ENCODE measurements at places on chromosomes 3 and 15. TPM values are rescaled to one million over a fixed set of nuclear protein-coding genes. Genes with fewer than 3 reads are reported as not detected.

WNT7A gene
- not detected for polyA plus RNA-seq

MRAS gene
- 48.1 TPM for polyA plus RNA-seq

SSUH2 gene
- 0.10 TPM for polyA plus RNA-seq

PFKFB4 gene
- 14.8 TPM for polyA plus RNA-seq

GXYLT2 gene
- polyA plus RNA-seq: 4.8 TPM

SLC22A14 gene
- polyA plus RNA-seq: 0.10 TPM

ASB14 gene
- polyA plus RNA-seq: not detected

ECE2 gene
- polyA plus RNA-seq: not detected

IL16 gene
- 0.24 TPM for polyA plus RNA-seq

TRIM71 gene
- not detected for polyA plus RNA-seq

GRCh38 chr3:160919942-160920341, 163.9 kb downstream of the PPM1L start:
- no peak for DNase-seq

GRCh38 chr15:46343196-46343935, 708.5 kb downstream of the SQOR start:
- DNase-seq: no peak

GRCh38 chr3:56339244-56339643, 129.0 kb downstream of the ERC2 start:
- no peak for DNase-seq

- peak; percentile 40 for DNase-seq
Observed at GRCh38 chr15:38905632-38906031, 341.0 kb upstream of the RASGRP1 start.

DNA sequence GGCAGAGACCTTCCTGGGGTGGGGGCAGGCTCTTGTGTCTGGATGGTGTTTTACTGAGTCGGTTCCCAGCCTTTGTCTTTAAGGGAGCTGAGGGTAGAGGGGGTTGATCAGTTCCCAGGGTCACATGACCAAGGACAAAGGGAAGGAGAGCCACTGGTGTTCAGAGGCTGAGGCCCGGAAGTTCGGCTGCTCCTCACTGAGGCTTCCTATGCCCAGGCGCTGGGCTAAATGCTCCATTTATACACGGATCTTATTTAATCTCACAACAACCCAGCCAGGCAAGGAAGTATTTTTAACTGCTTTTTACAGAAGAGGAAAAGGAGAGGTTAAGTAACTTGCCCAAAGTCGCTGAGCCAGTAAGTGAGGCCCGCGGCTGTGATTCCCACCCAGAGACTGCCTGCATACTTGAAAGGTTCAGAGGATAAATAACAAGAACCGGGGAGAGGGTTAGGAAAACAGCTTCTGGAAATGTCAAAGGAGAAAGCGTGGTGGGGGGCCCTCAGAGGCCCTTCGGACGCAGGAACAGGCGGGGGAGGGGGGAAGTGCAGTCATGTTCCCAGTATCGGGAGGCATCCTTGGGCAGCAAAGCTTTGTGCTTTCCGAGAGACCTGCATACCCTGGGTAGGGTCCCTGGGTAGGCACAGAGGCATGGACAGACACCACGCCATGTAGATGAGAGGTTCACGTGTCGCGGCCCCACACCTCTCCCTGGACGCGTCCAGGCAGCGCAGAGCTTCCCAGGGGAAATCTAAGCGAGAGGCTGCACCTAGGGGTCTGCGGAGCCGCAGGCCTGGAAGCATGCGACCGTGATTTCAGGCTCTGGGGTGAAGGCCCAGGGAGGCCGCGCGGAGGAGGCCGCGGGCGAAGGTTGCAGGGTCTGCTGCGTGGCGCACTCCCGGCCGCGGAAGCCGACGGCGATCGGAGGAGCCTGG, 21.3 kb downstream of the EPHB3 start:
- no peak for DNase-seq

GRCh38 chr3:172752651-172753050, 2.1 kb downstream of the ECT2 start:
- no peak for DNase-seq

DNA sequence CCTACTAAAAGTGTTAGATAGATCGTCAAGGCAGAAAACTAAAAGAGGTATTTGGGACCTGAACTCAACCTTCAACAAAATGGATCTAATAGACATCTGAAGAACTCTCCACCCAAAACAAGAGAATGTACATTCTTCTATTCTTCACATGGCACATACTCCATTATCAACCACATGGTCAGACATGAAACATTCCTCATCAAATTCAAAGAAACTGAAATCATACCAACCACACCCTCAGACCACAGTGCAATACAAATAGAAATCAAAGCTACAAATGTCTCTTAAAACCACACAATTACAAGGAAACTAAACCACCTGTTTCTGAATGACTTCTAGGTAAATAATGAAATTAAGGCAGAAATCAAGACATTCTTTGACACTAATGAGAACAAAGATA, 984.1 kb upstream of the GBE1 start:
- DNase-seq: no peak

- no peak for DNase-seq
Observed at GRCh38 chr15:30917675-30918074, 14.0 kb downstream of the FAN1 start.

GRCh38 chr3:7280318-7280717, 419.4 kb downstream of the GRM7 start:
- DNase-seq: no peak

GRCh38 chr3:183214277-183214612, 38.8 kb upstream of the B3GNT5 start:
- DNase-seq: no peak

DNA sequence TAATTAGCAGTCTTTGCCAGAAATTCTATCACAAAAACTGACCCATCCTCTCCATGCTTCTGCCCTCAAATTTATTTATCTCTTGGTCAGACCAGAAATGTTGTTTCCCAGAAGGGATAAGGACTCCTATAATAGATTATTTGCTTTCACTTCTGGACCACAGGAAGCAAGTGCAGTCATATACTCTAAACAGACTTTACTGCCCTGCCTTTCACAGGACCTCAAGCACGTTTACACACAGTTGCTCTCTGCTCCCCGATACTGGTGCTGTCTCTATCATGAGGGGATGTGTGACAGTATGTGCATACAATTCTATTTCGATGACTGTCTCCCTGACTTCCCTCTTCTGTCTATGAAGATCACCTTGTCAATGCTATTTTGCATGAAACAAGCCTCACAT, 205.5 kb upstream of the TGFBR2 start:
- DNase-seq: peak; percentile 36

- no peak for DNase-seq
Observed at GRCh38 chr3:108022256-108023150, 68.3 kb downstream of the CD47 start.

GRCh38 chr3:152058856-152059255, 185.4 kb downstream of the SUCNR1 start:
- peak; percentile 45 for DNase-seq

GRCh38 chr3:14780927-14781507, 37.7 kb upstream of the FGD5 start:
- DNase-seq: peak; percentile 30

GRCh38 chr15:51617886-51618285, 4.7 kb downstream of the DMXL2 start:
- no peak for DNase-seq

DNA sequence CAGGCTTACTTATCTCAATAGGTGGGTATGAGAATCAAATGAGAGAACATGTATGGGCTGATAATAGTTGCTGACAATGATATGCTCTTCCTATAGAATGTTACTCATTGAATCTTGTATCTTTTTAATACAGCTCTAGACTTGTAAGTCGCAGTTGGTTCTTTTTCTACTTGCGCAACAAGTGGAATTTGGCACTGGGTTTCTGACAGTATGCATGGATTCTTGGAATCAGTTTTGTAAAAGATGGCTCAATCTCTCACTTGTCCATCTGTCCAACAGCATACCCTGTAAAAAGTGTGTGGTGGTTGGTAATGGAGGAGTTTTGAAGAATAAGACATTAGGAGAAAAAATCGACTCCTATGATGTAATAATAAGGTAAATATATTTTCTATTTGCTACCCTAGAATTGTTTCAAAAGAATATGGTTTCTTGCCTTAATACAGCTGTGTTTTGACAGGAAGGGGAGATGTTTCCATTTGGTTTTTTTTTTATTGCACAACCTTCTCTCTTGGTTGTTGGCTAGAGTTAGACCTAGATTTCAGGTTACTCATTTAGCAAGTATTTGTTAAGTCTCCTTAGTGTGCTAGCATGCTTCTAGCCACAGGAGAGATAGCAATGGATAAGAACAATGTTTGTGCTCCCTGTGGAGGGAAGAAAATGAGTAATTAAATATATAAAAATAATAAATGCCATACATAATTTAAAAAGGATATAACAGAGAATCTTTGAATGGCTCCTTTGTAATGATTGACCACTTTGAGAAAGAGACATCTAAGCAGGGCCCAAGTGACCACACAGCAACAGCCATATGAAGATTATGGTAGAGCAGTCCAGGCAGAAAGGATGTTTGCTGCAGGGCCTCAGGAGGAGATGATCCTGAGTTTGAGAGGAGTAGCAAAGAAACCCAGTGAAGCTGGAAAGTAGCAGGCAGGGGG, 21.8 kb downstream of the ST3GAL6 start:
- peak; percentile 94 for DNase-seq

DNA sequence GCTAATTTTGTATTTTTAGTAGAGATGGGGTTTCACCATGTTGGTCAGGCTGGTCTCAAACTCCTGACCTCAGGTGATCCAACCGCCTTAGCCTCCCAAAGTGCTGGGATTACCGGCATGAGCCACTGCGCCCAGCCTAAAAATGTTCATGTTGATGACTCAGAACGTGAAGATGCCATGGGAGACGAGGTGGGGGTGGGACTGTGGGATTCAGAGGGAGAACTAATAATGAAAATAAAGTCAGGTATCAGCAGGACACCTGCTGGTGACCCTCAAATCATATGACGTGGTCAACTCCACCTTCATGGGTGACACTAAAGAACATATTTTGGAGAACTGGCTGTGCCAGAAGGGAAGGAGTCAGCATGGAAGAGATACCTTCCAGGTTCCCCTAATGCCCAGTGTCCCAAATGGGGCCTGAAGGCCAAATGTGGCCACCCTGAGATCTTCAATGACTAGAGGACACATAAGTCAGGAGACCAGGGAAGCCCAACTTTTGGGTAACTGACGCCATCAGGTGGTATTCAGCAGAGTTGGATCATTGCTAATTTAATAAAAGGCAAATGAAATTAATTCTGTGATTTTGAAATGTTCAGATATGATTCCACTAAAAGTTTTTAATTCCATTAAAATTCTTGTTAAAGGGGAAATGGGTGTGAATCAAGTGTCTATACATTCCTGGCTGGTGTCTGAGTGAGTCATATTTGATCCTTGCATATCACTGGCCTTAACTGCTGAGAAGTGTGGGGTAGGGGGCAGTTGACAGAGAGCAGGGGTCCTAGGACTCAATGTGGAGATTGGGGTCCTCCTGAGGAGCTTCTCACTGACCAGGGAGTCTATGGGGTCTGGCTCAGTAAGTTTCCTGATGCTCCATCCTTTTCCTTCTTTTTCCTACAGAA, 88.6 kb upstream of the GSK3B start:
- peak; percentile 62 for DNase-seq

DNA sequence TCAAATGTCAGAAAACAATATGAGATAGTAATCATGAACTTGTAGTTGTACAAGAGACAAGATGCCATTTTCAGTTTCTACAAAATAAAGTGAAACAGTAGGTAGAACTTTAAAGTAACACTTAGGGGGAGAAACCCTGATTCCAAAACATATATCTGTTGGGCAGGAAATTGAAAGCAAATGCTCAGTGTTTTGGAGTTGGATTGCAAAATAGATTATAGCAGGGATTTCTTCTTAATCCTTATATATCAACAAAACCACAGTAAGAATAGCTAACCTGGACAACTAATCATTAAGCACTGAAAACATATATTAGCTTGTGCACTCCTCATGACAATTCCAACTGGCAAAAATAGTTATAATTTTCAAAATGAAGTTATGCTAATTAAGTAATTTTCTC, 46.9 kb downstream of the COMMD2 start:
- DNase-seq: no peak

GRCh38 chr15:100189849-100190248, 151.9 kb downstream of the ADAMTS17 start:
- no peak for DNase-seq

DNA sequence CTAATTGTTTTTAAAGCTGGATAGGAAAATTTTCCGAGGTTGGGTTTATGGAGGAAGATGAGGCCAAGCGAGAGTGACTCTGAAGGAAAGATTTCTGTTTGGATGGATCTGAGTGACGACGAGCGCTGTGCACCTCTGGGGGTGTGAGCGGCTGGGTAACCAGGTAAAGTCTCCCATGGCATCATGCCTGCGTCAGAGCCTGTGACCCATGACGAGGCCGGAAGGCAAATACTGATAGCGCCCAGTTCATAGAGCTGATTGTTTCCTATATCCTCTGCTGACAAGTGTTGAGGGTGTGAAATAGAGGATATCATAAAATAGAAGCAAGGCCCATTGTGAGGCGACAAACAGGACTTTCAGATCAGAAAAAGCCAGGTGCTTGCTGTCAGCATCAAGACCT, 33.7 kb upstream of the MAGEF1 start:
- DNase-seq: no peak
